ENCODE measurements at places on chromosomes 7 and 10. TPM values are rescaled to one million over a fixed set of nuclear protein-coding genes. Genes with fewer than 3 reads are reported as not detected.

The SPDYE9 gene
- polyA plus RNA-seq, result not detected

The HKDC1 gene
- 0.08 TPM for polyA plus RNA-seq

The NKX2-3 gene
- not detected for polyA plus RNA-seq

The FAM241B gene
- 33.9 TPM for polyA plus RNA-seq

The ANKRD61 gene
- polyA plus RNA-seq, result not detected

All from brain (organoid and tissue), 16 donors.